ENCODE measurements at places on chromosomes 2 and 18. TPM values are rescaled to one million over a fixed set of nuclear protein-coding genes. Genes with fewer than 3 reads are reported as not detected.

The C2orf78 gene
- polyA plus RNA-seq: 0.02 TPM

The IGFBP5 gene
- 0.11 TPM for polyA plus RNA-seq

- DNase-seq: peak; percentile 51
Measured at GRCh38 chr2:19369341-19369955, 11.0 kb upstream of the OSR1 start.

DNA sequence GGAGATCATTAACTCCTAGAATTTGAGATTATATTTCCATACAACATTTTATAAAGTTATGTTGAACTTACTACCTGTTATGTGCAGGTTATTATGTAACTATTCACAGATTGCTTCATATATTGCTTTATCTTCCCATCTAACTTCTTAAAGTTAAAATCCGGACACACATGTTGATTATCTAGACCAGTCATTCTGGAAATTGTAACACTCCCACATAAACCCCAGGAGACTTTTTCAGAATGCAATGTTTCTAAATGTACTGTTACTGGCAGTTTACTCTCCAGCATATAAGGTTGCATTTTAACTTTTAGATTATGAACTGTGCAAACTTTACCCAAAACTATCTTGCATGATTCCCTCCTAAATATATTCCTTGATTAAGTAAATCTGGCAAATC lies 70.5 kb upstream of the FAM117B start:
- no peak for DNase-seq

- no peak for DNase-seq
Measured at GRCh38 chr18:36287653-36288052, 9.9 kb upstream of the FHOD3 start.

DNA sequence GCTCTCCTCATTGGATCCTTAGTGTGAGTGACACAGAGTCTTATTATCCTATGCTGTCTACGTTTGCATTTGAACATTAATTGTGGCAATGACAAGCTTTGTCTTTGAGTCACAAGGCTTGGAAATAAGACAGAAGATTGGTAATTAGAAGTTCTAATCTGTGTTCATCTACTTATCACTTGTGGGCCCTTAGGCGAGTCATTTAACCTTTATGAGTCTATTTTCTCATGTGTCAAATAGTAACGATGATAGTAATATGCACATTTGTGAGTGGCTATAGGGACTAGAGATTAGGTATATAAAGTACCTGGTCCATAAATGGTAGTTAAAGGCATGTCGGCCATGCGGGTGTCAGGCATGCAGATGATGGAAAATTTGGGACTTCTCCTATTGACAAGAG lies 105.6 kb upstream of the NABP1 start:
- no peak for DNase-seq

DNA sequence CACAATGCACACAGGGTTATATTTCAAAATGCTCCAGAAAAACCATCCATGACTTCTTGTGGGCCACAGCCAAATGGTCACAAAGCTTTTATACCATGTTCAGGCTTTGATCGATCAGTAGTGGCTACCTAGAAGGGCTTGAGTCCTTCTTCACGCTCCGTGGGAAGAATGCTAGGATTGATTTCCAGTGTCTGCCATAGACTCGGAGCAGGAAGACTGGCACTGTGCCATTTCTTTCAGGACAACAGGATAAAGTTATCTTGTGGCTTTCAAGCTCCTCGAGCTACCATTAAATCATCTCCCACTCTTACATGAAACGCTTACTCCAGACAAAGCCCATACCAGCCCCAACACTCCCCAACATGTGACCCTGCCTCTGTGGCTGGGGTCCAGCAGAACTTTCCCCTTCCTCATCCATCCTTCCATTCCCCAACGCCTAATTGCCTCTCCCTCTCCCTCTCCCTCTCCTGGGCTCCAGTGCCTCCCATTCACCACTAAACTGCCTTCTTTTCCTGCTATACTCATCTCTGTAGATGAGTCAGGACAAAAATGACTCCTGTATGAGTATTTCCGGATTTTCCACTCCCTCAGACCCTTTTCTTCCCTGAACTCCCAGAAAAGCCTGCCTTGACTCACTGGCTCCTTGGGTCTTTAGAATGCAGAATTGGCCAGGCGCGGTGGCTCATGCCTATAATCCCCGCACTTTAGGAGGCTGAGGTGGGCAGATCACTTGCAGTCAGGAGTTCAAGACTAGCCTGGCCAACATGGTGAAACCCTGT lies 40.9 kb downstream of the ADD2 start:
- DNase-seq: peak; percentile 71

The CLEC4F gene
- not detected for polyA plus RNA-seq

- DNase-seq: no peak
Measured at GRCh38 chr2:72148003-72148836, 558 bp upstream of the CYP26B1 start.

DNA sequence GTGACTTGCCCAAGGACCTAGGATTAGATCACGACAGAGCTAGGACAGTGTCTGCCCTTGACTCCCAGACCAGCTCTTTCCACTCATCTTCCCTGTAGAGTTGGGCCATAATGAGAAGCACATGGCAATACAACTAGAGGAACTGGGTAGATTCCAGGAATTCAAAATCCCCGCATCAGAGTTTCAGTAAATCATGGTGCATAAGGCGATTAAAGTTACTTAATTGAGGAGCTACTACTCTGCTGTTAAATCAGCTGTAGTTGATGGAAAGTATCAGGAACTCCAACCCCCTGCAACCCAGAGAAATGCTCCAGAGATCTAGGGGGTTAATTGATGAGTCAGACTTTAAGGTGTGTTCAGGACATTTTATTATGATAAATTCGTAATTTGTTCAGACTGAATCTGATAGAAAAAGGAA lies 5.7 kb downstream of the ANTXR1 start:
- DNase-seq: no peak

DNA sequence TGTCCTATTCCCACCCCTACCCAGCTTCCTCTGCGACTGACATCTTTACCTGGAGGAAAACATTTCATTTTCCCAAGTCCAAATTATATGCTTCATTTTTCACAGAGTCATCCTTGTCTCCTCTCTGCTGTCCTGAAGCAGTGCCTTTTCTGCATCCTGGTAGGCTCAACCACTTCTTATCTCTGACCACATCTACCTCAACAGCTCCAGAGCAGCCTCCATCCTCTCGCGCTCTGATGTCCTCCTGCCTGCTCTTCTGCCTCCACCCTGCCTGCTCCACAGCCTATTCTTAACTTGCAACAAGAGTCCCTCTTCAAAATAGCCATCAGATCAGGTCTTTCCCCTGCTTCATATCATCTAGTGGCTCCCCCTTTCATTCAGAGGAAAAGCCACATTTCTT lies 457.1 kb downstream of the PARD3B start:
- DNase-seq: no peak

GRCh38 chr18:28127228-28127627 lies 49.7 kb downstream of the CDH2 start:
- no peak for DNase-seq

- DNase-seq: no peak
Measured at GRCh38 chr2:117065912-117066311, 748.6 kb upstream of the DDX18 start.

The CREB1 gene
- 29.3 TPM for polyA plus RNA-seq

GRCh38 chr2:140747665-140748064 lies 1383.2 kb downstream of the LRP1B start:
- DNase-seq: no peak

The VAMP5 gene
- polyA plus RNA-seq: 6.0 TPM

DNA sequence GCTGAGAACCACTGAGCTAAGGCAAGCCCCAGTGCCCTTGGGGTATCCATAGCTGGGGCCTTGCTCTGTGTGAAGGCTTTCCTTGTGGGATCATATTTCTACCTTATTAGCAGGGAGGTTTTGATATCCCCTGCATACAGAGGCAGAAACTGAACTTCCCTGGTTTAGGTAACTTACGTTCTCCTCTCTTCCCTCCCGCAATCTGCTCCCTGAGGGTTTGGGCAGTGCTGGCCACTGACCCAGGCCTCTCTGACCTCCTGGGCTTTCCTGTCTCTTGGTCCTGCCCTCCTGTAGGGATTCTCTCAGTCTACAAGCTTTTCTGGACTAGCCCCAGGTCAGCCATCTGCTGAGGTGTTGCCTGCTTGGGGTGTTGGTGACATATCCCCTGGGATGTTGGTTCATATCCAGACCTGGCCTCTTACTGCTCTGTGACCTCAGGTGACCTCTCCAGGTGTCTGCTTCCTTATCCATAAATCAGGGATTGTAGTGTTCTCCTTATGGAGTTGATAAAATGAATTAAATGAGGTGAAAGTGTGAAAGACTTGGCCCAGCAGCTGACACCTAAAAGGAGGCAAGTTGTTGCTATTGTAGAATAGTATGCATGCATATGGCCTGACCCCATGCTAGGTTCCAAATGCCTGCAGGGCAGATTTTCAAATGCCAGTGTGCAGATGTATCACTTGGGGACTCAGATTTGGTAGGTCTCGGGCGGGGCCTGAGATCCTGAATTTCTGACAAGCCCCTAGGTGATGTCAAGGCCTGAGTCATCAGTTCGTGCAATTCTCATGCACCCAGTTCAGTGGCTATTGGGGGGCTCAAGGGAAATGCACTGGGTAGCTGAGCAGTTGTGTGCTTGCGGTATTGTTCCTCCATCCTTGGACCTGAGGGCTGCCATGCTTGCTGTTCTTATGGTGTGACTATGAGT lies 106.6 kb downstream of the FHOD3 start:
- no peak for DNase-seq

DNA sequence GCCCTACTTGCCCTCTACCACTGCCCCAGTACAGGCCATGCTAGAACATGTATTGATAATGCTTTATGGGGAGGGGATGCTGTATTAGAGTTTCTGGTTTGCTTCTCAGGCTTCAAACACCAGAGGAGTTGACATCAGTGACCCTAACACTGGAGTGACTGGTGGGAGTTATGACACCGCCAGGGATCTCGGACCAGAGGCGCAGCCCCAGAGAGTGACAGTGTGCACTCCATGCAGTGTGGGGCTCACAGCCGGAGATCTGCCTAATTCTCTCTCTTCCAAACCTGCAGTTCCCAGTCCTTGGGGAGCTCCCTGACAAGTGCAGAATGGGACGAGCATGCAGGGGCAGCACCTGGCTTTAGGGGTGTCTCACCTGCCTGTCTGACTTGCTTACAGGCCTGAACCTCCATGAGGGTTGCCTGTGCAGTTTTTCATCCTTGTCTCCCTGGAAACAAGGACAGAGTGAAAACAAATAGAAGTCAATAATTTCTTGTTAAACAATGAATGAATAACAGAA lies 244.9 kb upstream of the MYT1L start:
- no peak for DNase-seq

The CETN1 gene
- polyA plus RNA-seq: not detected

- no peak for DNase-seq
Measured at GRCh38 chr2:105598829-105599698, 145.6 kb upstream of the NCK2 start.

DNA sequence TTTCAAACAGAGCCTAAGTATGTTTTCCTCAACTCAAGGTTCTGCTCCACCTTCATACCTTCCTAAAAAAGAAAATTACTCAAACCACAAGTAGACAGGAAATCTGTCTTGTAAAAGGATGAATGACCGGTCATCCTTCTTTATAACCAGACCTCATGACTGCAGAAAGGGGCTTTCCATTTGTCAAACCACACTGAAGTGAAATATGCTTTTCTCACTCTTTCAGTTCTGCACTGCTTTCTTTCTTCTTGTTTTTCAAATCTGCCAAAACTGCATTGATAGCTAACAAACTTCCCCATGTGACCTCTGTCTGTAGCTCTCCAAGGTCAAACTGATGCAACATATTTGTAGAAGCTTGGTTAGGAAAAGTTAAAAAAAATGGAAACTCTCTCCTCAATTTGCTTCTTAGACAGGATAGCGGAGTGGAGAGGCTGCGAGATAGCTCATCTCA lies 308.9 kb upstream of the CCDC68 start:
- peak; percentile 46 for DNase-seq

GRCh38 chr2:163656622-163657280 lies 79.1 kb downstream of the FIGN start:
- DNase-seq: no peak

DNA sequence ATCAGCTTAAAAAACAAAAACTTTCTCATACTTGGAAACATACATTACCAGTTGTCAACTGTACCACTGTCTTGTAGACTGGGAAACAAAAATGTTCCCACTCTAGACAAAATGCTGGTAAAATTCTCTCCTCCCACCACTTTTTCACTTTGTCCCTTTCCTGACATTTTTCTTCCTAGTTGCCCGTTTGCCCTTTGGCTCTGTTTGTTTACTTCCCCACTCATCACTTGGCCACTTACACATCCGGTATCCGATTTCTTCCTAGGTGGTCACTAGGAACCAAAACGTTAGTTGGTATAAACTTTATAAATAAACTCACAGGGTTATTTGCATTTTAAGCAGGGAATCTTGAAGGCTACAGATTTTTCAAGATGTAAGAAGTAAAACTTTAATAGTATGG lies 84.9 kb downstream of the METTL4 start:
- DNase-seq: no peak

DNA sequence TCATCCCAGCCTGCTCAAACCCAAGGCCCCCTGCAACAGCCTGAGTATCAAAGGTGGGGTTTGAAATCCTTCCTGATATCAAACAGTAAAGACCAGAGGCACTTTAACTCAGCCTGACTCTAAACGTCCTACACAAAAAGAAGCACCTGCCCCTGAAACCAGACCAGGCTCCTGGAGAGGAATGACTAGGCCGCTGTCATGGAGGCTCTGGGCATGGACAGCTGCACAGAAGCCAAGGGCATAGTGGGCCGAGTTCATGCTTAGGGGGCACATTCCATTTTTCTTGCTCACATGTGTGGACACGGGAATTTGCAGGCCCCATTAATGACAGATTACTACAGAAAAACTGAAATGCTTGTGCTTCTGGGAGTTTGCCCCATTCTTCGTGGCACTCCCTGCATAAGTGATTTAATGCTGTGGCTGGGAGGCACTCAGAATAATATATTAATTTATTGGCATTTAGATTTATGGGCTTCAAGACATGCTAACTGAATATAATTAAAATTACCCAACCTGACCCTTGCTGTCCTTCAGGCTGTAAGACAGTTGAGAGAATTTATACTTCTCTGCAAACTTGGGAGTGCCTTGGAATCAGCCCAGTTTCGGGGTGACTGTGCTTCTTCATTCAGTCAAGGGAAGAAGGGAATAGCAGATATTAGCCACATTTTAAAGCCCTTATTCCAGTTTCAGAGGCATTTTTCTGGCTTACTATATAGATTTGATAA lies 105.5 kb downstream of the GYPC start:
- no peak for DNase-seq

- DNase-seq: peak; percentile 56
Measured at GRCh38 chr2:12300019-12300602, 416.6 kb upstream of the TRIB2 start.

- no peak for DNase-seq
Measured at GRCh38 chr2:232288489-232289030, 90.0 kb upstream of the ALPP start.

The ABCG8 gene
- polyA plus RNA-seq: not detected

The ANO7 gene
- 1.5 TPM for polyA plus RNA-seq

The DUSP2 gene
- 3.1 TPM for polyA plus RNA-seq

All from mammary epithelial cell (primary cell).